ENCODE measurements at places on chromosomes 6 and 20. TPM values are rescaled to one million over a fixed set of nuclear protein-coding genes. Genes with fewer than 3 reads are reported as not detected.

The MLN gene
- not detected for polyA plus RNA-seq

DNA sequence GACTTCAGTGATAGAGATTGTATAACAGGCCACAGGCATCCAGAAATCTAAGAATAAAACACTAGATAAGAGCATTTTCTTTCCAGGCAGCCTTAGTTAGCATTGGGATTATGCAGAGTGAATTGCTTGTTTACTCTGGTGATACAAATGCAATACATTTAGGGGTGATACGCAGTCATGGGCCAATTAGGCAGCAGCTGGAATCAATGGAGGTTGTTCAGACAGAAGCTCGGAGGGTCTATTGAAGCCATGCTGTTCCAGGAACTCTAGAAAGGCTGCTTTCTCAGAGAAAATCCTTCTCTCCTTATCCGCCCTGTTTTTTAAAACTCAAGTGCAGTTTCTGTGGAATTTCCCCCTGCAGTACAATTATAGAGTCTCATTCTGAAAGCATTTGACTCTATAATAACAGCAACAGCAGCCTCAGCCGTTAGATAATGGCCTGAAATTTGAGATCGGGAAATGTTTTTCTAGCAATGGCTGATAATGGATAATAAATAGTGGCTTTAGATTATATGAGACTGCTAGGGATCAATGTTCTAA lies 364.3 kb upstream of the HS3ST5 start:
- DNase-seq = no peak

GRCh38 chr20:14829906-14830305 lies 492.5 kb upstream of the FLRT3 start:
- DNase-seq = no peak

The KCNK5 gene
- 1.1 TPM for polyA plus RNA-seq

GRCh38 chr6:78947962-78948361 lies 80.6 kb downstream of the IRAK1BP1 start:
- no peak for DNase-seq

DNA sequence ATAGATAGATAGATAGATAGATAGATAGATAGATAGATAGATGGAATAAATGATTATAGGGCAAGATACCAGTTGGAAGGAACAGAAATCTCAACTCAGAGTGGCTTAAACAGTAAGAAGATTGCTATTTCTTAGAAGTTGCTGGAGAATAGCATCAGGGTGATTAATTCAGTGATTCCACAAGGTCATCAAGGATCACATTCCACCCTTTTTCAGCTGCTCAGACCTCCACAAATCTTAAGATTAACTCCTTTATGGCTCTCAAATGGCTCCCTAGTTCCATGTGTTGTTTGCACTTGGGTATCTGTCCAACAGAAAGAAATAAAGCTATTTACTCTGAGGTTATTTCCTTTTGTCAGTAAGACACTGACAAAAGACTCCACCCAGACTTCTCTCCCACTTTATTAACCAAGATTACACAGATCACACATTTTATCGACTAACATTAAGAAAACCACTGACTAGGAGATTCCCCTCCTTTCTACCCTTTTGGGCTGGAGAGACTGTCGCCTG lies 68.3 kb upstream of the KIF16B start:
- DNase-seq = no peak

- DNase-seq = no peak
Observed at GRCh38 chr20:61193164-61193563, 58.9 kb upstream of the CDH4 start.

Data from hindlimb muscle (tissue), 1 donor.